ENCODE measurements at places on chromosomes 3 and 15.

- no peak for DNase-seq
These were observed 6.6 kb upstream of the UBE3A start for GRCh38 chr15:25445412-25445811.

DNA sequence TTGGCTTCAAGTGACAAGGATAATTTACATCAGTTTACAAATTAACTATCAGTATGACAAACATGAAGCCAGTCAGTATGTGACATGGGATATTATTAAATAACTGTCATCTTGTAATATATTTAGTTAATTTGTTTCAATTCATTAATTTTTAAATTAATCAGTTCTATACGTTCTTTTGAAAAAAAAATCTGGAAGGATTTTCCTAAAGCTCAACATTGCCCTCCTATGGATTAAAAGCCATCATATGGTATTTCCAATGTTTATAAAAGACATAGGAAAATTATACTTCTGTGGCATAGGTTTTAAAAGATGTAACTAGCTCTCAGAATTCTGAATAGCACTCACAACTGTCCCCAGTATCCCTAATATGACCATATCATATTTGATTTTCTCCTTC lies 134.4 kb downstream of the PLOD2 start:
- no peak for DNase-seq

DNA sequence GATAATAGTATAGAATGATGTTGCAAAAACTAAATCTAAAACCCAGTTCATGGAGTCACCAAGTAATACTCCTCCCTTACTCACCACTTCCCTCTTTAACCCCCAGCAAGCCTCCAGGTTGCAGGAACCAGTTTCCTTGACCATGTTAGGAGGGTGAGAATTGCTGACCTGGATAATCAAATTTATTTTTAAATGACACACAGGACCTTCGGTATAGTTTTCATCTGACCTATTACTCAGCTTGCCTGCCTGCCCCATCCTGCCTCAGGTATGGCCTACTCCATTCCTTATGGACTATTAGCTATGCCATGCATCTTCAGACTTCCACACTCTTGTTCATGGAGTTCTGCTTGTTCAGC lies 883 bp downstream of the RTP4 start:
- no peak for DNase-seq

DNA sequence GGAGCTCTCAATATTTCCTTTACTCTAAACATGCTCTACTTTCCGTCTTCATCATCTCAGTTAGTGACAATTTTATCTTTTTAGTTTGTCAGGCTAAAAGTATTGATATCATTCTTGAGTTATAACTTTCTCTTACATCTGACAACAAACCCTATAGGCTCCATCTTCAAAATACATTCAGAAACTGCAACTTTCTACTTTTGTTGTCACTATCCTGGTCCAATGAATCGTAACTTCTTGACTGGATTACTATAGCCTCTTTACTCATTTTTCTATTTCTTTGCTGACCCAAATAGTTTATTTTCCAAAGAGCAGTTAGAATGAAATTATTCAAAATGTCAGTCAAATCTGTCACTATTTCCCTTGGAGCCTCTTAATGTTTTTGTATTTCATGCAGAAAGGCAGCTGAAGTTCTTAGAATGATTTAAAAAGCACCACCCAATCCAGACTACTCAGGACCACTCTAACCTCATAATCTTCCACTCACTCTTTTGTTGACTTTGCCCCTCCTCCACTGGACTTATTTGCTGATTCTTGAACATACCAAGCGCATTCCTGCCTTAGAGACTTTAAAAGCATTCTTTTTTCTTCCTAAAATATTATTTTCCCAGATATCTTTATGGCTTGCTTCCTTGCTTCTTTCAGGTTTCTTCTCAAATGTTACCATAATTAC lies 119.9 kb upstream of the CBLB start:
- no peak for DNase-seq

DNA sequence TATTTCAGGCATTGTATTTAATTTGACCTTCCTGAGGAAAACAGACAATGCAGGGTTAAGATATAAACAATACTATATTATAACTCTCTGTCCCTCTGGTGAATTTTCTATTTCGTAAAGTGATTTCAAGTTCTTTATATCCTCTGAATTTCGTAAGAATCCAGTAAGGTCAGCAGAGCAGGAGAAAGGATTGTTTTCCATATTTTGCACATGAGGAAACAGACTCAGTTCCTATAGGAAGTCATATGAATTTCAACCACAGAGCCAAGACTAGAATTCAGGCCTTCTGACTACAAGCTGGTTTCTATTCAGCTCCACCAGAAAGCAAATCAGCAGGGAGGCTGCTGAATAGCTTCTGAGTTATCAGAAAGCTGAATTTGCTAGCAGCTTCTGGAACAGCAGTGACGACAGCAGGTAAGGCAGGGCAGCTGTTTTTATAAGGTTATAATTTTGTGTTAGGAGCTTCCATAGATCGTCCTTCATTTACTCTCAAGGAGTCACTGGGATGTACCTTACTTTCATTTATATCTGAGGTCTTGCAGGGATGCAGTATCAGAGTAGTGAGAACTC lies 11.1 kb upstream of the PLAAT1 start:
- DNase-seq, result no peak

DNA sequence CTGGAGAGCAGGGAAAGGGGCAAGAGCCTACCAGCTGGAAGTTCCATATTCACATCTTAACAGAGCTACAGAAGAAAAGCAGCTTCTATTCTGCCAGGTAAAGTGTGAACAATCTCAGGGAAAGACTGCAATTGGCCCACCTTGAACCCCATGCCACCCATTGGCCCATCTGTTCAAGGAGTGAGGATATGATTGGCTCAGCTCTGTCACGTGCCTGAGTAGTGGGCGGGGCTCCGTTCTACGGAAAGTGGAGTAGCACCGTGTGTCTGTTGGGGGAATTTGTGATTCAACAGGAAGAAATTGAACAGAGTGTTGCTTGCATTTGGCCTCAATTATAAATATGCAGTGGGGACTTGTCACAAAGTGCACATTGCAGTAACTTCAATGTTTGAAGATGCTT lies 81.8 kb downstream of the MINAR1 start:
- DNase-seq, result no peak

- no peak for DNase-seq
These were observed 1.4 kb downstream of the MFGE8 start for GRCh38 chr15:88911766-88912118.

- no peak for DNase-seq
These were observed at the start of gene B3GNT5 for GRCh38 chr3:183252973-183253527. TSS of gene B3GNT5 (plus strand) at chr3:183253253. CDS start at chr3:183269799, 16,546 bp downstream.

- no peak for DNase-seq
These were observed 42.0 kb downstream of the SRP14 start for GRCh38 chr15:39997031-39997430.

DNA sequence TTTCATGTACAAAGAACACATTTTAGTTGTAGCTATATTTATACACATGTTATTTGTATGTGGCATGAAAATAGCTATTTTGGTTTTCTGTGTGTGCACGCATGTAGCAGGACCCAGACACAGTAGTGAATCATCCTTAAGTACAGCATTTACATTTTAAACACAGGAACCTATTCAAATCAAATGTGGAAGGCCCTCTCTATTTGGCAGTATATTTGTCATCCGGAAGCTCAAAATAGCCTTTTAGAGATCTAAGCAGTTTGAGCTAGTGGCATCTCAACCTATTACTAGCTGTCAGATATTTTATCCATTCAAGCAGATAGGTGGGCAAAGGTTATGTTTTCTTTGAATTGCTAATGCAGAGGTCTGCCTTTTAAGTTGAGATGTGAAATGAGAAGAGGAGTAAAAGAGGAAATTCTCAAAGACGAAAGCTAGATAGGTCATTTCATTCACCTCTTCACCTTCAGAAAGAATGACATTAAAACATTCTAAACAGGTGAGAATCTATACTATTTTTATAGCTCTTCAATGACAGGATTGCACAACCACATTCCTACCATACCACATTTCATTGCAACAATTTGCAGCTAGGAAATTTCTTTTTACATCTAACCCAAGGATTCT lies 46.3 kb upstream of the TIPARP start:
- DNase-seq, result no peak

DNA sequence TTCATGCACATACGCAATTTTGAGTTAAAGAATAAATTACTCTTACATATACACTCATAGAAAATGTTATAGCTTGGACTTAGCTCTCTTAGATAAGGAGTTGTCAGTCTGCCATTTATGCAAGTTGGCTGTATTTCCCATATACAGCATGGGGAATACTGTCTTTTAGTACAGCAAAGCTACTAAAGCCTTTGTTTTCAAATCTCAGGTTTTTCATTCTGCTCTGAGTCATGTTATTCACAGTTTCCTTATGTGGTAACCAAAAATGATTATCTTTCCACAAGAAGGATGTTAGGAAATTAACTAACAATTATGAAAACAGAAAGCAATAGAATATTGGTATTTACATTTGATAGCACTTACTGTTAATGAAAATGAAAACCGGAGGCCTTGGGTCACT lies 4.3 kb upstream of the TIPARP start:
- no peak for DNase-seq

- no peak for DNase-seq
These were observed 39.5 kb upstream of the UBE3A start for GRCh38 chr15:25478313-25478712.

DNA sequence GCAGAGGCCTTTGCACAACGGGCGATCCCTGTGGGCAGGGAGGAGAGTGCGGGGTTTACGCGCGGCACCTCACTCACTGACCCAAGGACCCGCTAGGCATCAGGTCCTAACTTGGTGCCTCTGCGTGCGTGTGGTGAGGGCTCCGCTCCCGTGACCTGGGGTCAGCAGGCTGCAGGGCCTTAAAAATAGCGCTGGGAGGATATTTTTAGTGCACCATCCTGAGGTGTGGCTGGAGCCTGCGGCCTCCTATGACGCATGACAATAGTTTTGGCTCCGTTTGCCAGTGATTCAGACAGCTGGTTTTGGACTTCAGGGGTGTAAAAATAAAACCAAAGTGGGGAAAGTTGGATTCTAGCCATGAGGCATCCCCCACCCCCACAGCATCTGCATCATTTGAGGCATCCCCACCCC lies 139.0 kb downstream of the FAM43A start:
- no peak for DNase-seq

- DNase-seq, result no peak
These were observed 11.2 kb upstream of the TBC1D5 start for GRCh38 chr3:17753632-17753992.

- no peak for DNase-seq
These were observed 99.7 kb downstream of the XXYLT1 start for GRCh38 chr3:195171093-195171873.

- no peak for DNase-seq
These were observed 89.8 kb upstream of the SLC2A2 start for GRCh38 chr3:171116365-171116764.

- DNase-seq, result no peak
These were observed 16.9 kb upstream of the C3orf38 start for GRCh38 chr3:88132894-88133293.

GRCh38 chr3:58351920-58352319 lies 19.2 kb downstream of the PXK start:
- no peak for DNase-seq

GRCh38 chr3:70631716-70632307 lies 319.4 kb upstream of the MDFIC2 start:
- DNase-seq, result no peak

DNA sequence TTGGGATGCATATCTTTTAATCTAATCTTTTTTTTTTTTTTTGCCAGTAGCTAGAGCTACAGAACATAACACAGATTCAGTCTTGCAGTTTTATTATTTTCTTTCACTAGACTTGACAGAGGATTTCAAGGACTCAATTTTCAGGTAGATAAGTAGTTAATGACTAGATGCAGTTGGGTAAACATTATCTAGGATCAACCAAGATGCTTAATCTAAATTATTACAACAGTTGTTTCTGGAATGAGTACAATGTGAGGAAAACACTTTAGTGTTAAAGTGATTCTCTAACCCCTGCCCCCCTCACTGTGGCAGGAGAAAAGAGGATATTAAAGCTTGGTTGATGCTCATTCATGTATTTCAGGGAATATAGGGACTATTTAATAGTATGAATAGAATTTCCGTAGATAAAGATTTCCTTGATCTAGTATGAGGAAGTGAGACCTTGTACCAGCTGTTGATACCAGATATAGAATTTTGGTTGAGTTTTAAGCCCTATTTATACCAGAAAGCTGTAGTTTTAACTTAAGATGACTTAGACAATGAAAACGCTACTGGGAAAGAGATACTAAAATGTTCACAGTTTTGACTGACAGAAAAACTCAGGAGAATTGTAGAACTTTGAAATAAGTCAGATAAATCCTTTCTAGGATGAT lies 389.0 kb upstream of the C2CD4B start:
- DNase-seq, result no peak

Data from CD4-positive, alpha-beta T cell (primary cell).